Non-pigmented ciliary epithelial cell (primary cell): ENCODE measurements at places on chromosomes 7 and 10.
A peak's percentile ranks its signal among the peaks of the same experiment; 100 is the strongest.

- no peak for DNase-seq
Measured at GRCh38 chr10:99700649-99701048, 31.3 kb downstream of the COX15 start.

DNA sequence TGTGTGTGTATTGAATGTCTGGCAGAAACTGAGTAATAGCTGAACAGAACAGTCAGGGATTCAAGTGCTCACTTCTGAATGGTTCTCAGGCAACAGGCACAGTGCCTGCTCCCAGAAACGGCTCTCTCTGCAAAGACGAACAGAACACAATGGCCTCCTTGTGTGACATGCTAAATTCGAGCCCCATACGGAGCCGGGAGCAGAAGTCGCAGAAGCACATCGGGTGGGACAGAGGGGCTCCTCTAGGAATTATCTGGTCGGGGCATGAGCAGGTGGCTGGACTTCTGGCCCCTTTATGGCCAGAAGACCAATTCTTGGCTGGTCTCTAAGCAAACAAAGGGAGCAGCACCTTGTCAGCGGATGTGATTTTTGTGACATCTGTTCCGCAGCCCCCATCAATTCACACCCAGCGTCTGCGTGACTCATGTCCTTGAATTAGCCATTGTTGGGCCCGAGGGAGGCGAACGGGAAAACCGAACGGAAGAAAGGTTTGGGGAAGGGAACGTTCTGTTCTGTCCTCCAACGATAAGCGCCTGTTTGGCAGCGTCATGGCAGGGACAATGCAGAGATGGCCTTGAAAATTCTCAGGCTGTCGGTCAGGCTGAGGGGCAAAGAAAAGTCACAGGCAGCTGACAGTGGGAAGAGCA lies 47.3 kb upstream of the NPTX2 start:
- DNase-seq = no peak

GRCh38 chr7:19094598-19095352 lies 22.7 kb downstream of the TWIST1 start:
- no peak for DNase-seq

DNA sequence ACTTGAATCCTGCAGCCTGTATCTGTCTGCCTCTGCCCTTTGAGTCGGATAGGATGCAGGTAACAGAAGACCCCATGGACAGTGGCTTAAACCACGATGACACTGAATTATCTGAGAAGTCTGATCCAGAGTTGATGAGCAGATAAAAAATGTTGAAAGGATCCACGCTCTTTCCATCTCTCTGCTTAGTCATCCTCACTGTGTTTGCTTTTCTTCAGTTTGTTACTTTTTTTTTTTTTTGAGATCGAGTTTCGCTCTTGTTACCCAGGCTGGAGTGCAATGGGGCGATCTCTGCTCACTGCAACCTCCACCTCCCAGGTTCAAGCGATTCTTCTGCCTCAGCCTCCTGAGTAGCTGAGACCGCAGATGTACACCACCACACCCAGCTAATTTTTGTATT lies 36.9 kb upstream of the GOLGA7B start:
- no peak for DNase-seq

DNA sequence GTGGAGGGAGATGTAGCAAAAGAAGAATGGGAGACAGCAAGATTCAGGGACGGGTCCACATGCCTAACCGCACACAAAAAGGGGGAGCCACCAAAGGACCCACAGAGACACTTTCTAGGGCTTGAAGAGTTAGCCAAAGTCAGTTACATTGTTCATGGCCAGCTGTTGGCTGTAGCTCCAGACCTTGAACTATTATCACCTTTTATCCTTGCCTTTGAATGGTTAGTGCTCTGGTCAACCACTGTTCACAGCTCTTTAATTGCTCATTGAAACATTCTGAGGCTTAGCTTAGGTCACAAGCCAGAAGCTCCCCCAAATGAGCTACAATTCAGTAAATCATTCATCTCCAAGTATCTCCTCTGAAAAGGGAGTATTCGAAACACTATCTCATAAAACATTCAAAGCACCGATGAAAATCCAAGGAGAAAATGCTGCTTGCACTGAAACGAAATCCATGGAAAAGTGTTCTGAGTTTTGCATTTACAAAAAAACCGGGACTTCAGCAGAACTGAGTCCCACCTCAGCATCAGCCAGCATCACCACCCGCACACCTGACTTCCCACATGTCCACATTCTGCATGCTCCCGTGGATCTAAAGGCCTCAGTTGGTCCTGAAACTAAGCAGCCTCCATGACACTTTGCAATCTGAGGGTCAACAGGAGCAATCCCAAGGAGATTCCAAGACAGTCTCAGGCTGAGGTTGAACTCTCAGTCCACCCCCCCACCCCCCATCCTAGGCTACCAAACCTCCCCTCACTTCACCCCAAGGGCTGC lies 4.0 kb downstream of the SORBS1 start:
- no peak for DNase-seq

DNA sequence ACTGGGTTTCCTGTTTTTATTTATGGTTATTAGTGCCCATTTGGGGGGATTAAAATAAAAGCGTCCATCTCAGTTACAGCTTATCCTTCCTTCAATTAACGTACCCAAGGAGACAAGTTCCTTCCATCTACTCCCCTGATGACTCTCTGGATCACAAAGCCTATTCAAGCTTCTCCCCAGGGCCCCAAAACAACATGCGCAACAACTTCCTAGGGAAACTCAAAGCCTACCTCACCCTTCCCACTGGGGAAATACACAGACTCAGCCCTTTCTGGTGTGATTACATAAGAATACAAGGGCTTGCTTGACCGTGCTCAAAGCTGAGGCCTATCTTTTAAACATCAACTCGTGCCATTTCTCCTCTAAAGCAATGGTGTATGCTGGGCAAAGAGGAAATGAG lies 112.4 kb downstream of the CDK6 start:
- no peak for DNase-seq

- no peak for DNase-seq
Measured at GRCh38 chr10:24360282-24361127, 151.6 kb downstream of the KIAA1217 start.

GRCh38 chr10:77784856-77785255 lies 141.7 kb downstream of the DLG5 start:
- peak; percentile 86 for DNase-seq
